Left ventricle myocardium inferior (tissue), 1 donor: ENCODE measurements at places on chromosomes 5 and 9. TPM values are rescaled to one million over a fixed set of nuclear protein-coding genes. Genes with fewer than 3 reads are reported as not detected.

DNA sequence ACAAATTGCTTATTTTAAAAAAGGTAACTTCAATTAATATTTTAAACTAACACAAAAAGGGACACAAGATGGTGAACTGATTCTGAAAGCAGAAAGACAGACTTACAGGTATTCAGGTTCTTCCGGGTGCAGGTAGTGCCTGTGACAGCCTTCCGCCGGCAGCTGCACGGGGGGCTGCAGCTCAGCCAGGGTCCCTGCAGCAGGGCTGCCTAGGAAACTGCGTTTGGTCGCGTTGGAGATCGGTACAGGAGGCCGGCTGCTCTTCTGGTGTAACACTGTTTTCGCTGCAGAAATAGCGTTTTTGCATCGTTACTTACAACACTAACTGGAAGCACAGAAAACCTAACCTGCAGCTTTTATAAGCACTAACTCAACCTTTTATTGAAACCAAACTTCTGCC, 80.0 kb downstream of the CAMSAP1 start:
- no peak for DNase-seq
- no peak overlapping the region for H3K27ac ChIP-seq
- peaks cover 44% of the 10 kb centered on the region for H3K36me3 ChIP-seq
- no peaks in the 10 kb centered on the region for H3K4me1 ChIP-seq
- no peak overlapping the region for H3K4me3 ChIP-seq

PCDHB11 gene
- total RNA-seq: 0.77 TPM

DNA sequence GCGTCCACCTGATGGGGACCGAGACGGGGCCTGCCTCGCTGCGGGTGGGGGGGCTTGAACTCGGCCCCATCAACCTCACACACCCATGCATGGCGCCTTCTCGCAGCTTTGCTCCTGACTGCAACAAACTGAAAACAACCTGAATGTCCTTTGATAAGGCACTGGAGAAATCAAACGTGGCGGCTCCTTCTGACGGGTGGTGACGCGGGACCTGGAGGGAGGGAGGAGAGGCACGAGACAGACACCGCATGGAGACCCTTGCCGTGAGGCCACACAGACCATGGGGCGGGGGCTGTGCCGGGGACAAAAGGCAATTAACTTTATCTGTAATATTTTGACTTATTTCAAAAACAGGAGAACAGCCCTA, 48.6 kb downstream of the NACC2 start:
- H3K4me1 ChIP-seq: peaks cover 51% of the 10 kb centered on the region
- H3K4me3 ChIP-seq: no peak overlapping the region
- no peak for DNase-seq
- peaks cover 52% of the 10 kb centered on the region for H3K36me3 ChIP-seq
- peak overlapping the region; percentile 33 for H3K27ac ChIP-seq

- no peaks in the 10 kb centered on the region for H3K36me3 ChIP-seq
- no peak for DNase-seq
- H3K27ac ChIP-seq: no peak overlapping the region
- no peak overlapping the region for H3K4me3 ChIP-seq
- no peaks in the 10 kb centered on the region for H3K4me1 ChIP-seq
Measured at GRCh38 chr9:93413530-93413929, 38.0 kb upstream of the FAM120A start.

SMC2 gene
- total RNA-seq: 9.7 TPM
